ENCODE measurements at places on chromosomes 2 and 18.

DNA sequence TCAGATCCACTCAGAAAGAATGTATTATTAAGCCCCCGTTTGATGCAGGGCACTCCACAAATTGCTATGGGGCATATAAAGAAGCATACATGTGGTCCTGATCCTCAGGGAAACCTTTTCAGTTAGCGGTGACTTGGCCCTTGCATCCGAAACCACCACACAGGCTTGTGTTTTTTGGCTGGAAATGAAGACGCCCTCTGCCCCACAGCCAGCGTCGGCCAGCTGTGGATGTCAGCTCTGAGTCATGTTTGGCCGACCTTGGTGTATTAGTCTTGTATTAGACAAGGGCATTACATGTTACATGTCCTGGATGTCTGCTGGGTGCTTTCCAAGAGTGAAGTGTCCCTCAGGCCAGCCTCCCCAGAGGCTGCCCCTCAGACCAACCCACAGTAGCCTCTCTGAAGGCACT, 107.6 kb upstream of the MAP3K20 start:
- DNase-seq, result peak; percentile 83

DNA sequence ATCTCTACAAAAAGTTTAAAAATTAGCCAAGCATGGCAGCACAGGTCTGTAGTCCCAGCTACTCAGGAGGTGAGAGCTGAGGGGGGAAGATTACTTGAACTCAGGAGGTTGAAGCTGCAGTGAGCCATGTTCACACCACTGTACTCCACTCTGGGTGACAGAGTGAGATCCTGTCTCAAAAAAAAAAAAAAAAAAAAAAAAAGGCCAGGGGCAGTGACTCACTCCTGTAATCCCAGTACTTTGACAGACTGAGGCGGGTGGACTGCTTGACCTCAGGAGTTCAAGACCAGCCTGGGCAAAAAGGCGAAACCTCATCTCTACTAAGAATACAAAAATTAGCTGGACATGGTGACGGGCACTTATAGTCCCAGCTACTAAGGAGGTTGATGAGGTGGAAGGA, 37.0 kb downstream of the PUM2 start:
- no peak for DNase-seq

DNA sequence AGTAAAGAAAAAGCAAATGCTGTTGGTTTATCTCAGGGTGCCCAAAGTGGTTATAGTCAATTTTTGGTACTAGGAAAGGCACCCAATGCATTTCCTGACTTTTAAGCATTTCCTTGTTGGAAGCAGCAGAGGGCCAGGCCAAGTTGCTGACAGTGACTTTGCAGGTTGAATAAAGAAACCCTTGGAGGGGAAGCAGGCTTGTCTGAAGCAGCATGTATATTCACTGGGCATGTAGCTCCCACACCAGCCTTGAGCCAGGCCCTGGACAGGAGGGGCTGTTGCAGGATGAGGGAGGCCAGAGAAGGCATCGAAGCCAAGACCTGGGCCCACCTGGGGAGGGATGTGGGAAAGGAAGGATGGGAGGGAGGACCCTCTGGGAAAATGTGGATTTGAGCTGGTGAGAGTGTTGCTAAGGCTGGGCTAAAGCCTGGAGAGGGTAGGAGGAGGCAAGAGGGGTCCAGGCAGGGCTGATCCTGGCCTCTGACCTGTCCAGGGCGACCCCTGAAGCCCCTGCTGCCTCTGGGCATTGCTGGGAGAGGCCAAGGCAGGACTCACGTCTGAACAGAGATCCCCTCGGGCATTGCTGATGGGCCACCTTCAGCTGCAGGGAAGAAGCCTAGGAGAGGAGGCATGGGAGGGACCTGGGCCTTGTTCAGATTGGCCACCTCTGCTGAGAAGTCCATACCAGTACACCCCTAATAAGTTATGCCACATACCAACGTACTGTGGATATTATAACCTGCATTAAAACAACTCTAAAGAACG, 79.6 kb downstream of the STPG4 start:
- DNase-seq, result no peak

- no peak for DNase-seq
Observed at GRCh38 chr18:11113046-11113548, 36.3 kb downstream of the PIEZO2 start.

GRCh38 chr18:26524504-26525351, 23.6 kb downstream of the KCTD1 start:
- no peak for DNase-seq

- peak; percentile 84 for DNase-seq
Observed at GRCh38 chr2:18834341-18834740, 245.0 kb upstream of the NT5C1B start.

DNA sequence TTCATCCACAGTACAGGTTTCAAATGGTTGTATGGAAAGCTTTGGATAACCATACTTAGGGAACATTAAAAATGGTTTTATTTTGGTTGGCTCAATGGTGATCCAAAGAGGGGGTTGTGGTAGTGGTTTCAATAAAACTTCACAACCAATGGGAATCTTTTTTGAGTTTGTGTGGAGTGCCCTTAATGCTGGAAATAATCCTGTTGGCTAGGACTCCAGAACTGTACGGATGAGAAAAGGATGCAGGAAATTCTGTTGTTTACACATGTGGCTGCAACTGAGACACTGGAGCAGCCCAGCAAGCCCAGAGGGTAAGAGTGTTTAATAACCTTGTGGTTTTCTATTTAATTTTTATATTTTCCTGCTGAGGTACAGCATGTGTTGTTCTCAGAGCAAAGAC, at the start of gene CCDC102B:
Gene CCDC102B, plus strand, starts transcription at position 210 of the 400 bp plus-strand sequence. CDS start 38,684 bp downstream, outside the sequence.
- peak; percentile 73 for DNase-seq

- no peak for DNase-seq
Observed at GRCh38 chr18:72799106-72799505, 68.7 kb downstream of the NETO1 start.

DNA sequence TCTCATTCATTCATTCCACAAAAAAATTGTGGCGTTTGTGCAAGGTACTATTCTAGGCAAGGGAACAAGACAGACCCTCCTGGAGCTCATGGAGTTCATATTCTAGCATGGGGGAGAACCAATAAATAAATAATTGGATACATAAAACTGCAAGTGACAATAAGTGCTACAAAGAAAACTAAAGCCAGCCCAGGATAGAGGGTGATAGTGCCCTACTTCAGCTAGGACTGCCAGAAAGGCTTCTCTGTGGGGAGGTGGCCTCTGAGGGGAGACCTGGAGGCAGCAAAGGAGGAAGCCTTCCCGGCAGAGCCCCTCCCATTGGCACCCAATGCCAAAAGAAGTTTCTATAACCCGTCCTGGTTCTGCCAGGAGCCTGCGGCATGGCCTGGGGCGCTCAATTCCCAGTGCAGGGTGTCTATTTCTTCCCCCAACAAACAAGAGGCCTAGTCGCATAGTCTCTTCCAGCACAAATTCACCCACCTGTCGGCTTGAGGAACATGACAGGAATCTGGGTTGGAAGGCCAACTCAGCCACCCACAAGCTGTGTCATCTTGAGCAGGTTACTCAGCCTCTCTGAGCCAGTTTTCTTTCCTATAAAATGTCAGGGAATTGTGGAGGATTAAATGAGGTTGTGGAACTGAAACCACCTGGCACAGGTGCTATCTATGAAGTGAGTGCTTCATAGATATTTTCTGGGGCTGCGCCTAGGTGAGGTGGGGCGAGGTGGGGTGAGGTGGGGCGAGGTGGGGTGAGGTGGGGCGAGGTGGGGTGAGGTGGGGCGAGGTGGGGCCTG, 94.3 kb downstream of the ZFP36L2 start:
- DNase-seq, result no peak

DNA sequence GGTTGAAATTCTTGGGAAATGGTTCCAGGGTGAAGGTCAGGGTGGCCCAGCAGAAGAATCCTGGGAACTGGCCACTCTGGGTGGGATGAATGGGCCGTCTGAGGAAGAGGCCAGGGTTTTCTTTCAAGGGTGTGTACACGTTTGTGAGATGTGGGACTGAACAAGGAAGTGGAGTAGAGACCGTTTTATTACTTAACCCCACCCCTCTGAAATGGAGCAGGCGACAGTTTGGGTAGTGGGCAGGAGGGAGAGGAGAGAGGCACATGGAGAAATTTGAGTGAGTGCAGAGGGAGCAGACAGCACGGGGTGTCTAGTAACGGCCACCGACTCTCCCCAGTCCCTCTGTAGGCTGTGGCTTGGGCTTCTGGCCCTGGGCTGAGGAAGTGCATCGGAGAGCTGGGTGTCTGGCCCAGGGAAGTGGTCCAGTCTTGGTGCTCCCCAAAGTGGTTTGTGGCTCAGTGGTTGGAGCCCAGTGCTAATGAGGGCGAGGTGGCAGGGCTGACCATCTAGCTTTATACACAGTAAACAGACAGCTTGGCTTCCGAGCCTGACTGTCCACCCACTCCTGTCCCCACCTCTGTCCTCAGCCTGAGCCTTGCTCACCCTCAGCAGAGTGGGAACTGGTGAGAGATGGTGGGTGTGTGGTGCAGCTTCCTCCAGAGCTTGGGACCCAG, 135.3 kb downstream of the DYSF start:
- DNase-seq, result no peak

GRCh38 chr18:41744421-41745030, 210.5 kb upstream of the PIK3C3 start:
- no peak for DNase-seq

- peak; percentile 54 for DNase-seq
Observed at GRCh38 chr2:18362696-18363095, 197.8 kb downstream of the RDH14 start.

DNA sequence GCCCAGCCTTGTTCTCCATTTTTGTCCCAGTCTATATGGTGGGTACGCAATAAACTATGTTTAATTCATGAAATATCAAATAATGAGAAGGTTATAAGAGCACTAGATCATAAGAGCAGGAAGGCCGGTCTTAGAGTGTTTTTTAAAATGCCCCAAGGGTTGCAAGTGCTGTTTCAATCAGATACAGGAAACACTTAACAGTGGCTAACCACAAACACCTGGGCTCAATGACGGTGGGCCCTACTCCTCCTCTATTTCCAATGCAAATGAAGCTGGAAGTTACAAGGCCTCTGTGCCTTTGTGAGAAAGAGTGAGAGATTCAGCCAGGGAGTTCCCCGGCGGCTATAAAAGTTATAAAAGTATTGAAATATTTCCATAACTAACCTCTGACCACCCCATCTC, 18.9 kb upstream of the WDR33 start:
- no peak for DNase-seq

GRCh38 chr18:985212-985661, 80.6 kb downstream of the ADCYAP1 start:
- no peak for DNase-seq

- no peak for DNase-seq
Observed at GRCh38 chr2:101803945-101804696, 106.6 kb downstream of the MAP4K4 start.

GRCh38 chr2:39922679-39923405, 143.8 kb upstream of the THUMPD2 start:
- no peak for DNase-seq

GRCh38 chr2:29921560-29921915, at the start of gene ALK:
Gene ALK, minus strand, starts transcription at chr2:29921586. Its CDS starts 927 bp downstream, at chr2:29920659.
- DNase-seq, result peak; percentile 65
